NK-92 treated with Interleukin-12 subunit alpha and Interleukin-12 subunit beta, amount 100 ng/mL, for 24 hours (cell line): ENCODE measurements at places on chromosomes 2 and 18.

DNA sequence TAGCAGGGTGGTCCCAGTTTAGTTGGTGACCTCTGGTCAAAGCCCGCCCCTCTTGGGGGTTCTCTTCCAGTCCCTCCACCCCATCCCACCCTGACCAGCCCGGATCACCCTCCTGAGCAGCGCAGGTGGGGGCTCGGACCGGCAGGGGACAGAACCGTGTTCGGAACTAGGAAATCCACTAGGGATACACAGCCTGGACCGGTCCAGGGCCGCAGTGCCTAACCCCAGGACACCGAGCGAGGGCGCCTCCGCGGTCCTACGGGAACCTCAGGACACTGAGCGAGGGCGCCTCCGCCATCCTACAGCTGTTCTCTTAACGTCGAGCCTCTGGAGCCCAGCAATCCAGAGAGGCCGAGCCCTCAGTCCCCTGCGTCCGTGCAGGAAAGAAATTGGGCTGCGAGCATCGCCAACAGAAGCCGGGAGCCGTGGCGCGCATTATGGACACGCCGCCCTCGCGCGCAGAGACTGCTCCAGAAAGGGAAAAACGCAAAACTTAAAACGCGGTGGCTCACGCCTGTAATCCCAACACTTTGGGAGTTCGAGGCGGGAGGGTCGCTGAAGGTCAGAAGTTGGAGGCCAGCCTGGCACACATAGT lies 8.5 kb downstream of the RAX start:
- no peak for DNase-seq

DNA sequence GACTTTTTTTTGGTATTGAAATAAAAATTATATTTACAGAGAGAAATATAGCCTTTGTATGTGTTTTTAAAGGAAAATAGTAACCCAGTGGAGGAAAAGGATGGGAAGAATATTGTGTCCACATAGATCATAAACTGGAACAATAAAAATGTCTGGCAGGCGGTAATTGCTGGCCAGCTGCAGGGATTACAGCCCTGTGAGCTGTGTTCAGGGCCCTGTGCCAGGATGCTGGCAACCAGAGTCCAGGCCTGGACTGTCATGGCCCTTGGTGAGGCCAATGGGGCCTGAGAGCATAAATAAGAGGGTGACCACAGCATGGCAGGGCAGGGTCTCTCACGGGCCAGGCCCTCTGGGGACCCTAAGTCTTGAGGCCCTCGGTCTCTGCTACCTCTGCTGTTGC lies 171.2 kb downstream of the ACOXL start:
- no peak for DNase-seq

DNA sequence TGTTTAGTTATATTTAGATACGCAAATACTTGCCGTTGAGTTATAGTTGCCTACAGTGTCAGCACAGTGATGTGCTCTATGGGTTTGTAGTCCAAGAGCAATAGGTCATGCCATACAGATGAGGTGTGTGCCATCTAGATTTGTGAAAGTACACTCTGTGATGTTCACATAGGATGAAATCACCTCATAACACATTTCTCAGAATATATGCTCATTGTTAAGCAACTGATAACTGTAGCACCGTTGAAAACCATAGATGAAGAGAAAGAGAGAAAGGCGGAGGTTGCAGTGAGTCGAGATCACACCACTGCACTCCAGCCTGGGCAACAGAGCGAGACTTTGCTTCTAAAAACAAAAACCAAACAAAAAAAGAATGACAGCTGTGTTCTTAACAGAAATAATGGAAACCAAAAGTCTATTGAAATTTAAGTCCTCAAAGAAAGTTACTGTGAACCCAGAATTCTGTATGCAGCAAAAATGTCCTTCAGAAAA lies 9.5 kb downstream of the DGKD start:
- DNase-seq = no peak

GRCh38 chr2:187679454-187679853 lies 125.2 kb upstream of the TFPI start:
- DNase-seq = no peak

DNA sequence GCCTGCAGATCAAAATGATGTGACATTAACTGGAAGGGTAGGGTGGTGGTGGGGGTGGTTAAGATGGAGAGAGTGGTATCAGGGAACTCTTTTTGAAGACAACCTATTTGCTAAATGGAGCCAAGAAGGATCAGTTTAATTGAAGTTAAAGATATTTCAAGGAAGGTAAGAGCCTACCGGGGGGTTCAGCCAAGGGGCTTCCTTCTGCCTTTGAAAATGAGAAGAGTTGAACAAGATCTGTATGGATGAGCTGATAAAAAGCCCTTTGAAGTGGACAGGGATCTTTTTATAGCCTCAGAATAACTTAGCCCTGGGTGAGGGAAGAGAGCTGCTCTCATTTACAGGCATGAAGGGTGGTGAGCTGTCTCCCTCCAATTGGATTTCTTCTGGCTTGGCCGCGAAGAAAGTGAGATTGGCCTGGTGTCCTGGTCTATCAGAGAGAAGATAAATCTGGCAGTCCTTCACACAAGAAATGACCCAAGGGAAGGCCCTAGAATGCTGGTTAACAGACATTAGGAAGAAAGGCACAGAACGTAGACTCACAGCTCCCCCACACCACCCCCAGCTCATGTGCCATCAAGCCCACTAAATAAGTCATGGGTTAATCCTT lies 439.8 kb downstream of the TNS1 start:
- no peak for DNase-seq
